ENCODE measurements at places on chromosomes 6 and 20.

DNA sequence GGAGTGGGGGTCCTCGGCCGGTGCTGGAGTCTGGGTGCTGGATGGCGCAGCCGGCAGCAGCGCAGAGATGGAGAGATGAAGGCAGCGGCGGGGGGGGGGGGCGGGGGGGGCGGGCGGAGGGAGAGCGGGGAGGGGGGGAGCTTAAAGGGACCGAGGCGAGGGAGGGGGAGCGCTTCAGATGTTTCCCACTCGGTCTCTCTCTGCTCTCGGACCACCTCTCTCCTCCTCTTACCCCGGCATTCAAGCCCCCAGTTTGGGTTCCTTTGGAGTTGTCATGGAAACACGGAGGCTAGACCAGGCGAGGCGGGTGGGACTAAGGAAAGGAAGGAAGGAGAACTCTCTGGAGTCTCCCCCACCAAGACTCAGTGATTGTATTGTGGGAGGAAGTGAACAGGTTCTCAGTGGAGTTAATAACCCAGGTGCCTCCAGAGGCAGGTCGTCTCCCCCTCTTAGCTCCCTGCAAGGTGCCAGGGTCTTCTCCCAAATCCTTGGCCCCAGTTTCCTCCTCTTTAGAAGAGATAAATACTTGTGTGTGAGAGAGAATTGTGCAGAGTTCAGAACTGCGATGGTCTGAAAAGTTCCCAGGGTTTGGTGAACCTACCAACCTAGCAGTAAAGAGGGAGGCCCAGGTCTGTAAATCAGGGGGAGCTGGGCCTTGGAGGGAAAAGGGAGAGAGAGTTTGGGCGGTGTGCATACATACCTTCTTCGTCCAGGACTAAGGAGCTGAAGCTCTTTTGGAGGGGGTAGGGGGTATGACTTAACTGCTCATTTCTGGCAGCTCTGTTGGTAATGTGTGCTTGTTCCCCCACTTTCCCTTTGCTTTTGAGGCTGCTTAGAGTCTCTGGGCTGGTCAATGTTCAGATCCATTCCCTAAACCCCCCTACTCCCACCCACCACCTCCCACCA, at the start of gene PRRT1:
PRRT1 (minus strand) TSS at position 77 of the 906 bp plus-strand sequence. CDS start 112 bp downstream, outside the sequence.
- no peak for DNase-seq

DNA sequence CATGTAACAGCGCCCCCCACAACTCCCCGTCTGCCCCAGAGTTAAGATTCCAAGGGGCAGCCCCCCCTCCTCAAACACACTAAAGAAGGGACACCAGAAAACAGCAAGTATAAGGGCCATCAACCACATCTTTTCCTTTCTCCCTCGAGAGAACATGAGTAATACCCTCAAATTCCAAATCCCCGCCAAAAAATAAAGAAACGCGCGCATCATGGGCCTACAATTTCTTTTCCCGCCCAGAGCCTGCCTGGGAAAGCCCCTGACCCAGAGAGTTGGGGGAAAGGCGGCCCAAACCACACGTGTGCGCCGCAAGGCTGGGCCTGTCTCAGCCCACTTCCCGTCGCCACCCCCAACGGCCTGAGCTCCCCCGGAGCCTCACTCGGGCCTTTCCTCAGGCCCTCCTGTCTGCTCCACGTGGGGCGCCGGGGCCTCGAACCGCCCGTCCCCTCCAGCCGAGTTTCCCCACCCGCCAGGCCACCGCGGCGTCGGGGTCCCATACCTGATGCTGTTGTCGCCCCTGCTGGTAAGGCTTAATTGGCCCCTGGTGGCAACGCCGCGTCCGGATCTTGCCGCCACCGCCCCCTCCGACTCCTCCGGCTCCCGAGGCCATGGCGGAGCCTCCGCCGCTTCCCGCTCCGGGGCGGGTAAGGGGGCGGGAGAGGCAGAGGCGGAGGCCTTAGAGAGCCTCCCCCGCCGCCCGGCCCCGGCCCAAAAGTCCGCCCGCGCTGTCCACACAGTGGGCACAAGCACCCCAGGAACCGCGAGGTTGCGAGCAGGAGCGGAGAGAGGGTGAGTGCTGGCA, 746 bp downstream of the NUP153 start:
- peak; percentile 79 for DNase-seq

GRCh38 chr6:117617210-117618035, 15.1 kb upstream of the GOPC start:
- DNase-seq, result no peak

DNA sequence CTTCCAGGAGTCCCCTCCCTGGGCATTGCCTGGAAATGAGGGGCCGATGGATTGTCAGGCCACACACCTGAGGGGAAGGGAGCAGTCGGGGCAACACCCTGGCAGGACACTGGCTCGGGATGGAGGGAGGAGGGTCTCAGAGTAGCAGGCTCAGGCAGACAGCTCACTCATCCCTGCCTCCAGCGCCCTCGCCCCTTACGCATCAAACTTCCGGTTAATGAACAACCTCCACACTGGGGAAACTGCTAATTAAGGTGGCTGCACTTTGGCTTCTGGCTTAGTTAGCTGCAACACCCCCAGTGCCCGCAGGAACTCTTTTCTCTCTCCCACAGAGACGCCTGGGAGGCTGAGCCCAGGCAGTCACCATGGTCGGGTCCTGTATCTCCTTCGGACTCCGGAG, 13.4 kb upstream of the CHRNA4 start:
- DNase-seq, result no peak

- peak; percentile 40 for DNase-seq
Measured at GRCh38 chr20:63750807-63751470, 11.4 kb downstream of the SLC2A4RG start.

DNA sequence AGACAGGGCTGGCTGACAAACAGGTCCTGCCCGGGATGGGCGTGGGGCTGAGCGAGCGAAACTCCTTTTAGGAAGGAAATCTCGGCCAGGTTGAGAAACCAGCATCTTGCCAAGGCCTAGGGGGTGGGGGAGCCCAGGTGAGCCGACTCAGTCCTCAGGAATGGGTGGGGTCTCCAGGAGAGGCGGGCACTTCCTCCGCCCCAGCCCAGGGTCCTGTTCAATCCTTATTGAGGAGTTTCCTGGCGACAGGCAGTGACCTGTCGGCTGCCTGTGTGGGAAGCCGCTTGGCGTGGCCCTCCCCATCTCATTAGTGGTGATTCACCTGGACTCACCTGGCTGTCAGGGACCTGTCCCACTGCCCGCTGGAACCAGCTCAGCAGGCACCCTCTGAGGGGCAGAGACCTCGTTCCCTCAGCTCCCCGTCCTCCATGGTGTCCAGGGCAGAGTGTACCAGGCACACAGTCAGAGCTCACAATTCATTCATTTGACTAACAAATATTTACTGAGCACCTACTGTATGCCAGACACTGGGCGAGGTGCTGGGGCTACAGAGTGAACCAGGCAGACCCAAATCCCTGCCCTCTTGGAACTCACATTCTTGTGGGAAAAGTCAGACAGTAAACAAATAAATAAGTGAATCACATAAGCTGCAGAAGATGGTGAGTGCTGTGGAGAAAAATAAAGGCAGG, 51.1 kb downstream of the FGD2 start:
- no peak for DNase-seq

DNA sequence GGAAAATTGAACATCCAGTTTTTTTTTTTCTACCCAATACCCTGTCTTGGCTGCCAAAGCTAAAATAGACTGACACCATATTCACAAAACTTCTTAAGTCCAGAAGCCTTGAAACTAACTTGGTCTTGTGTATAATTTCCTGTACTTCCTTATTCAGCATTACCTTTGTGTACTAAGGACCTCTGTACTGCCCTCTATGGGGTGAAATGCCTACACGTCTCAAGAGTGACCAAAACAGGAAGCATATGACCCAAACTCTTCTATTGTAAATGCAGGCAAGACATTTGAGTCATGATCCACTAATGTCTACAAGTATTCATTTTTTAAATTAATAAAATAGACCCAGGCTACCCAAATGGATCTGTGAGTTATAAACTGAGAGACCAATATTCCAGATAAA, 50.4 kb downstream of the HMGCLL1 start:
- no peak for DNase-seq

DNA sequence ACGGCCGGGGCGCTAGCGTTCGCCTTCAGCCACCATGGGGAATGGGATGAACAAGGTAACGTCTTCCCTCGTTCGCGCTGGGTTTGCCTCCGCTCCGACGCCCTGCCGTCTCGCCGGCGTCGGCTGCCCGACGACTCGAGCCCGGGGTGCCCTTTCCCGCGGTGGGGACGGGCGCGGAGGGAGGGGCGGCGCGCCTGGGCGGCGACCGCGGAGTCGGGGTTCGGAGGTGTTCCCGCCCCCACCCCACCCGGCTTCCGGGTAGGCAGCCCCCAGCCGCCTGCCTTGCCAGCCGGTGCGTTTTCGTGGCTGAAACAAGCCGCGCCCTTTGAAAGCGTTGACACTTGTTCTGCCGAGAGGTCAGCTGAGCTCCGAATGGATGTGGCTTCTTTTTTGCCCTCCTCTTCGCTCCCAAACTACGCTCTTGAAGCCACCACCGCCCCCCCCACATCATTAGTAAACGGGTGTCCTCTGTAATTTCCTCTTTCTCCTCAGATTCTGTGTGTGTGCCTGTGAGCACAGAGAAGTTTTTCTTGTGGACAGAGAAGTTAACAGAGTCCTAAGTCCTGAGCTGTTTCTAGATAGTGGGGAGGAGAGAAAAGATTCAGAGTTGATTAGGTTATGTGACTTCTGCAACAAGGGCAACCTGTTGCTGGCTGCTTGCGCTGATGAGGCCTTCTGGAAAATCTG, 362 bp downstream of the DUSP22 start:
- DNase-seq, result peak; percentile 78

DNA sequence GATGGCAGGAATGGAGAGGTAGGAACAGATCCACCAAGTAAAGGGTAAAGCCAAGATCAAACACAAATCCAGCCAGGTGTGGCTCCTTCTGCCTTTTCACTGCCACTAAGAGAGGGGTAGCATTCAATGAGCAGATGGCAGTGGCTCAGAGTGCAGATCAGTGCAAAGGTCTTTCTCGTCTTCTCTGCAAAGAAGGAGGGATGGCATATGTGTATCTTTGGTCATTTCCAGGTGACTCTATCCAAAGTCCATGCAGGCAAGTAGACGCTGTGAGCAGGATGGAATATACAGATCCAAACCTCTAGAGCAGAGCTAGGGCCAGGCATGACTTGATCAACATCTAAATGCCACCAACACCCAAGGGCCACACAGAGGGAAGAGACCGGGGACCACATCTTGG, 6.9 kb downstream of the BANF2 start:
- DNase-seq, result no peak

- DNase-seq, result no peak
Measured at GRCh38 chr20:57135875-57136274, 130.6 kb downstream of the BMP7 start.

DNA sequence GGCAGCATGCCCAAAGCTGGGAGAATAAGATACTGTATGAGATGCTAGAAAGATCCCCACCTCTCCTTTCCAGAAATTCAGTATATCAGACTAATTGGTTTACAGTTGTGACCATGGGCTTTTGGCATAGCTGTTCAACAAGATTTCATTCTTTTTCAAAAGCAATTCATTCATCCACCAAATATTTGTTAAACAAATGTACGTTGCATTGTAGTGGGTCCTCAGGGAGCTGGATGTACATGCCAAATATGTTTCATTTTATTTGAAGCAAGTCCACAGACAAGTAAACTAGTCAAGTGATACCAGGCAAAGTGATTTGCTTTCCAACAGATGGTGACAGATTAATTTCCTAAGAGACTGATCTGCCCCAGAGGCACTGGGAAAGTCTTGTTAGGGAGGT, 85.8 kb upstream of the ESR1 start:
- no peak for DNase-seq

GRCh38 chr20:57175397-57176010, 90.9 kb downstream of the BMP7 start:
- no peak for DNase-seq

GRCh38 chr20:5100684-5101347, 18.9 kb downstream of the PCNA start:
- DNase-seq, result peak; percentile 55

DNA sequence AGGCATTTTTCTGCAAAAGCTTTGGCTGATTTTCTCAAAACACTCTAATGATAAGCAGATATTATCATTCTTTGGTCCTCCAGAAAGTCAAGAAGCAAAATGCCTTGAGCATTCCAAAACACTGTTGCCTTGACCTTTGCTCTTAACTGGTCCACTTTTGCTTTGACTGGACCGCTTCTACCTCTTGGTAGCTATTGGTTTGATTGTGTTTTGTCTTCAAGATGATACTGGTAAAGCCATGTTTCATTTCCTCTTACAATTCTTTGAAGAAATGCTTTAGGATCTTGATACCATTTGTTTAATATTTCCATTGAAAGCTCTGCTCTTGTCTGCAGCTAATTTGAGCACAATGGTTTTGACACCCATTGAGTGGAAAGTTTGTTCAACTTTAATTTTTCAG, 35.6 kb upstream of the SDHAF4 start:
- no peak for DNase-seq

DNA sequence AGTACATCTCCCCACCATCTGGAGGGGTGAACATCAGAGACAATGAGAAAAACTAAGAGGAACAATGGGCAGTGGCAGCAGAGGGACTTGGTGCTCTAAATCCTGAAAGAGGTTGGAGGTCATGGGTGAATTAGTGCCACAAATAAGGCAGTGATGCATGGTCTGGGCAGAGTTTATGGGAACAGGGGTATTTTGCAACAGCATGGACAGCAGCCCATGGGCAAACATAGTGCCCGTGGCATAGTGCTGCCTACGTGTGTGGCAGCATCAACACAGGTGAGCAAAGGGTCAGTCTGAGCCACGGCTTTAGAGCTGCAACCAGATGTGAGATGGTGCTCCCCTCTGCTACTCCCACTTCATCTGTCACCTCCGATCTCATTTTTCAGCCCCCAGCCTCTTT, 459.1 kb upstream of the CITED2 start:
- DNase-seq, result no peak

GRCh38 chr6:136959471-136959891, 37.4 kb downstream of the SLC35D3 start:
- no peak for DNase-seq

DNA sequence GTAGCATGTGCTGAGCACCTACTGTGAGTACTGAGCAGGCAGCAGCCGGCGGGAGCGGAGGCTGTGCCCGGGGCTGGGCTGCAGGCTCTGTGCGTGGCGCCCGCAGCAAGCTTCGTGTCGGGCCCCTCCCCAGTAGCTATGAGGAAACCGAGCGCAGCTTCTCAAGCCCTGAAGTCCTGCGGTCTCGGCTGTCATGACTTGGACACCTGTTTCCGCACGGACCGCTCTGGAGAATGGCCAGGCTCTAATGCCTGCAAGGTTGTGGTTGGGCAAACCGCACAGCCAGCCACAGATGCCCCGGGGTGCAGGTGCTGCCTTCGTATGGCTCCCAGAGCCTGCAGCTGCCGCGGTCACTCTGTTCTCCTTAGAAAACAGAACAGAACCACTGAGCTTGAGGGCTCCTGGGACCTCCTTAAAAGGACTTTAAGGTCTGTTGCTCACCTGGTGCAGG, 33.7 kb downstream of the PYGB start:
- DNase-seq, result no peak

DNA sequence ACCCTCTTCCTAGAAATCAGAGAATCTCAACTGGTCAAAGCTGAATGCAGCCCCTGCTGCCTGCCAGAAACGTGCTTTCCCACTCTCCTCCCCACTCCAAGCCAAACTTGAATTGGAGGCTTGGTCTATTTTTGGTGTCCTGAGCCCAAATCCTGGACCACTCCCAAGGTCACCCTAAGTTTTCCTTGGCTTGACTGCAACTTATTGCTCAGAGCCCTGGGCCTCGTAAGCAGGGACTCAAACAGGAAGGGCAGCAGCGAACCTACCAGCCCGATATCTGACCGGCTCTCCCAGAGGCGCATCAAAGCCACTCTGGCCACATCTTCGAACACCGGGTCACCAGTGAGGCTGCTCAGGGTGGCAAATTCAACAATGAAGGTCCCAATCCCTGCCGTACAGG, 12.7 kb downstream of the EDEM2 start:
- DNase-seq, result no peak
